ENCODE measurements at places on chromosomes 5 and 9. TPM values are rescaled to one million over a fixed set of nuclear protein-coding genes. Genes with fewer than 3 reads are reported as not detected.

GRCh38 chr5:59496524-59497134 lies 396.9 kb downstream of the PDE4D start:
- DNase-seq: peak; percentile 35
- no peaks in the 10 kb centered on the region for H3K27me3 ChIP-seq
- no peak overlapping the region for H3K4me3 ChIP-seq
- H3K36me3 ChIP-seq: no peaks in the 10 kb centered on the region
- no peak overlapping the region for H3K27ac ChIP-seq
- no peaks in the 10 kb centered on the region for H3K4me1 ChIP-seq

IFNA2 gene
- not detected for total RNA-seq

GRCh38 chr5:176732736-176733405 lies 77.5 kb upstream of the UNC5A start:
- H3K36me3 ChIP-seq: no peaks in the 10 kb centered on the region
- H3K27me3 ChIP-seq: peaks cover 20% of the 10 kb centered on the region
- H3K4me3 ChIP-seq: no peak overlapping the region
- peaks cover 21% of the 10 kb centered on the region for H3K4me1 ChIP-seq
- no peak for DNase-seq

DNA sequence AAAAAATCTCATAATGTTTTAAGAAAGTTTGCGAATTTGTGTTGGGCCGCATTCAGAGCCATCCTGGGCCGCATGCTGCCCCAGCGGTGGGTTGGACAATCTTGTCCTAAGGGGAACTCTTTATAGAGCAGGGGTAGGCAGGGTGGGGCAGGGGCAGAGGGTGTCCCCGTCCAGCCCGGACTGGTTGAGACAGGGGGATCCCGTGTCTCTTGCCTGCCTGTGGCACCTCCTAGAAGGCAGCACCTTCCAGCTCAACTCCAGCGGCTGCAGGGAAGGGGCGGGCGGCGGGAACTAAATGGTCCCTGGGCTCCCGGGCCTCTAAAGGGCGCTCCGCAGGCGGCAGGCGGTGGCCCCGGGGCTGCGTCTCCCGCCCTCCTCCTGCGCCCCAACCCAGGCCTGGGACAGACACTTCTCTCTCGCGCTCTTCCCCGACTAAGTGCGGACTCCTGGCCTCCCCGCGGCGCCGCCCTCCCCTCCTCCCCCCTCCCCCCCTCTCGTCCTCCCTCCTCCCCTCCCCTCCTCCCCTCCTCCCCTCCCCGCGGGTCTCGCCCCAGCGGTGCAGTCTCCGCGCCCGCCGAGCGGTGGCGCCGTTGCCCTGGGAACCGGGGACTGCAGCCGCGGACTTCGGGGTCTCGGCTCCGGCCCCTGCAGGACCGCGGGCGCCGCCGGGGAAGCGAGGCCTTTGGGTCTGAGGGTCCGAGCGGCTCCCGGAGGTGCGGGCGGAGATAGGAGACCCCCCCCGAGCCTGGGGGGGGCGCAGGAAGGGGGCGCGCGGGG lies 132.6 kb downstream of the MRPL36 start:
- peak overlapping the region; percentile 79 for H3K4me3 ChIP-seq
- peaks cover 6% of the 10 kb centered on the region for H3K4me1 ChIP-seq
- peaks cover 10% of the 10 kb centered on the region for H3K36me3 ChIP-seq

GRCh38 chr9:27711241-27711640 lies 138.0 kb upstream of the C9orf72 start:
- no peak for DNase-seq
- no peak overlapping the region for H3K4me3 ChIP-seq
- H3K27ac ChIP-seq: no peak overlapping the region
- H3K4me1 ChIP-seq: peaks cover 10% of the 10 kb centered on the region
- H3K36me3 ChIP-seq: no peaks in the 10 kb centered on the region

DNA sequence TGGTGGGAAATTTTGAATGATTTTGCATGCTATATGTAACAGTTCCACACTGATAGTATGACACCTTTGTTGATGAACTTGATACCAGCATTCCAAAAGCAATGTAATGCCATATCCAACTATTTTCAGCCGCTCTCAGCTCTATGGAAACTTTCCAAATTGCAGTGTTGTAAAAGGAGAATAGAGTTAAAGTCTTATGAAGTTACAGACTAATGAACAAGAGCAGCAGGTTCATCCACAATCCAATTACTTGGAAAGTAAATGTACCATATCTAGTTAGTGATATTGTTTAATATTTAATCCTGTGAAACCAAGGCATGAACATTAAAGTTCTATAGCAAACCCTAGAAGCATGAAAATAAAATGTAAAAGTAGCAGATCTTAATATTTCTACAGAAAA lies 418.2 kb downstream of the TUSC1 start:
- peaks cover 2% of the 10 kb centered on the region for H3K4me1 ChIP-seq
- no peak overlapping the region for H3K27ac ChIP-seq
- no peaks in the 10 kb centered on the region for H3K36me3 ChIP-seq
- no peak for DNase-seq
- H3K4me3 ChIP-seq: no peak overlapping the region
- H3K27me3 ChIP-seq: no peaks in the 10 kb centered on the region

DOLPP1 gene
- 21.4 TPM for total RNA-seq

DNA sequence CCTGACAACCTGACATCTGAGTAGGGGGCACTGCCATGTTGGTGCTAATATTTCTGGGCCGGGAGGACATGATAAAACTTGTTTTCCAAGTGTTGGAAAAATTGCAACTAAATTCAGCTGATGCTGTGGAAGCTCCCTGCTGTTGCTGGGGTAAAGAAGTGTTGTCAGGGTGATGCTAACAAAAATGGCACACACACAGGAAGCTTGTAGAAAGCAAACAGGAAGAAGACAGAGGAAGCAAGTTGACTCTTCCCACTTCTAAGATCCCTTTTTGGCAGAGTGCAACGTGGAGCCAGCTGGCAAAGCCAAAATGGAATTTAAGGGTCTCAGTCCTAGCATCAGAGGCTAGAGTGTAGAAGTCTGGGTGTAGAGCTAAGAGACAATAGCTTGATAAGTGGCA lies 11.3 kb upstream of the RIOK2 start:
- peaks cover 4% of the 10 kb centered on the region for H3K36me3 ChIP-seq
- DNase-seq: peak; percentile 5

IRX2 gene
- 0.72 TPM for total RNA-seq

TCF7 gene
- total RNA-seq: 9.5 TPM

DNA sequence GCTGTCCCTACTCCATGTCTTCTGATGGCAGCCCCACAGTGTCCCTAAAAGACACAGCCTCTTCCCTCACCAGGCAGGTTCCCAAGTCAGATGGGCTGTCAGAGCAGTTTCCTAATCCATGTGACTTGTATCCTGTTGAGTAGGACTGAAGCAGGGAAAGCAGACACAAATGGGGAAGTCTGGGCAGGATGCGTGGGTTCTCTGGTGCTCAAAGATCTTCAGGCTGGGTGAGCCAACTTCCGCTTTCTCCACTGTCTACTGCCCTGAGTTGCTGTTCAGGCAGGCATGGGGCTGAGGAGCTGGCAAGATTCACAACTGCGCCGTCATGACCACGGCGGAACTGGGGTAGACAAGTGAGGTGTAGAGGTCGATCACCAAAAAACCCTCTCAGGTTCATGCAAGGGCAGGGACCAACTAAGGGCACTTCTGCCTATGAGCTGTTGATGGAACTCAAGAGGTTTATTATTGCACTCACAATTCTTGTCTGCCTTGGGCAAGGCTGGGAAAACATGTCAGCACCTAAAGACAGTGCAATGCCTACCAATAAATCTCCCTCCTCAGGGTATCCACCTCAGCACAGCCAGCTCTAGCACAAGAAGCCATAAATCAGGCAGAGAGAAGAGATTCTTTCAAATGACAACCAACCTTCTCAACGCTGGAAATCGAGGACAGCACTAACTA lies 83.4 kb downstream of the RAPGEF1 start:
- peaks cover 3% of the 10 kb centered on the region for H3K27me3 ChIP-seq
- H3K36me3 ChIP-seq: peaks cover 4% of the 10 kb centered on the region
- H3K4me1 ChIP-seq: peaks cover 54% of the 10 kb centered on the region
- peak; percentile 31 for DNase-seq

DNA sequence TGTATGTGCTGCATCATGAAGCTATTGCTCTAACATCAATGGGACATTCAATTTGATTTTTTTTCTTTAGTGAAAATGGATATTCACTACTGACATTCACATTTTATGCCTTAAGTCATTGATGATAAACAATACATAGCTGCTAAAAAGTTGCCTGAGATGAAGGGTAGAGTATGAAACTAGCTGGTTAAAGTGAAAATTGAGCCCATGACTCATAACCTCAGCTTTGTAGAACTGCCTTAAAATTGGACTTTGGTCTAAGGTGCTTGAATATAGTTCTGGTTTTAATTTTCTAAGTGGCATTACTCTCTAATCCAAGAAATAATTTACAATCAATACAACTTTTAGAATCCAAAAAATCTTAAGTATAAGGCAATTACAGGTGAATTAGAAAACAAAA lies 740.4 kb upstream of the RIOK2 start:
- no peaks in the 10 kb centered on the region for H3K36me3 ChIP-seq
- DNase-seq: no peak
- no peak overlapping the region for H3K4me3 ChIP-seq
- H3K27ac ChIP-seq: no peak overlapping the region
- H3K4me1 ChIP-seq: no peaks in the 10 kb centered on the region

ENTR1 gene
- 45.0 TPM for total RNA-seq

DNA sequence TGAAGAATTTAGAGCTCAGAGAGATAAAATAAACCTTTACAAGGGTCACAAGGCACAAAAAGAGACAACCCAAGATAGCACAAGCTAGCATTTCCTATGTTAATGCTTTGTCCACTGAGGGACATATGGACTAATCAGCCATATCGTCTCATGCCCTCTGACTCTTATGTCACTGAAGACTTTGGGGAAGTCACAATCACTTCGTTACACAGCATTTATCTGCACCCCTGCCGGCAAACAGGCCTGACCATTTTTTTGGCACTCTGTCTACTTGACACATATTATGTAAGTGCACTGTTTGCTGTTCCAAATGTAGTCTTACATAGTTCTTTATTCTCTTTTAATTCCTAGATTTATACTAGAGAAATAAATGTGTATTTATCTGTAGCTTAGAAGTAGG lies 13.9 kb upstream of the BNC2 start:
- no peak overlapping the region for H3K4me3 ChIP-seq
- H3K27me3 ChIP-seq: no peaks in the 10 kb centered on the region
- H3K36me3 ChIP-seq: no peaks in the 10 kb centered on the region
- no peaks in the 10 kb centered on the region for H3K4me1 ChIP-seq
- H3K27ac ChIP-seq: no peak overlapping the region

CDX1 gene
- 0.59 TPM for total RNA-seq

- no peaks in the 10 kb centered on the region for H3K36me3 ChIP-seq
- peaks cover 1% of the 10 kb centered on the region for H3K4me1 ChIP-seq
- no peaks in the 10 kb centered on the region for H3K27me3 ChIP-seq
Observed at GRCh38 chr5:100600298-100600994, 65.3 kb downstream of the FAM174A start.

GRCh38 chr5:102799017-102799416 lies 43.9 kb downstream of the PAM start:
- DNase-seq: no peak
- H3K36me3 ChIP-seq: peaks cover 4% of the 10 kb centered on the region
- H3K27me3 ChIP-seq: no peaks in the 10 kb centered on the region
- peaks cover 24% of the 10 kb centered on the region for H3K4me1 ChIP-seq
- no peak overlapping the region for H3K27ac ChIP-seq
- H3K4me3 ChIP-seq: no peak overlapping the region

DPYSL3 gene
- total RNA-seq: 27.6 TPM

GRCh38 chr5:104189909-104190308 lies 627.3 kb upstream of the NUDT12 start:
- H3K36me3 ChIP-seq: peaks cover 6% of the 10 kb centered on the region
- no peaks in the 10 kb centered on the region for H3K4me1 ChIP-seq
- DNase-seq: no peak
- H3K27me3 ChIP-seq: peaks cover 2% of the 10 kb centered on the region

GRCh38 chr5:16992006-16992405 lies 55.9 kb upstream of the MYO10 start:
- DNase-seq: no peak
- peaks cover 35% of the 10 kb centered on the region for H3K4me1 ChIP-seq
- peak overlapping the region; percentile 61 for H3K27ac ChIP-seq
- no peak overlapping the region for H3K4me3 ChIP-seq

DNA sequence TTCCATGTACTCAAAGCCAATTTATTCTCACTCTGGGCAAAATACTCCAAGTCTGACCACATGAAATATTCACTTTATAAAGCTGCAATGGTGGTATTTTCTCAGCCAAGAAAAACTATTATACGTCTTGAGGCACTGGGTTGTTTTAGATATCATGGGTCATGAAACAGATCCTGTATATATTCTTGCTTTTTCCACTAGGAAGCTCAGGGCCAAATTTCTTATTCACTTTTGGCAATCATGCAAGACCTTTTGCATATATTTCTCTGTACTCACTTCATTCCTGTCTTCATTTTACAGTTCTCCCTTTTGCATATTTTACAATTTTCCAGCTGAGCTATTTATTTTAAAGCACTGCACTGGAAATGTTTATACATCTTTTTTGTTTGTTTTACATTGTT lies 49.8 kb downstream of the GABBR2 start:
- no peak overlapping the region for H3K27ac ChIP-seq
- no peaks in the 10 kb centered on the region for H3K4me1 ChIP-seq
- no peak for DNase-seq
- no peak overlapping the region for H3K4me3 ChIP-seq
- no peaks in the 10 kb centered on the region for H3K36me3 ChIP-seq

GRCh38 chr5:140481758-140482157 lies 65.7 kb upstream of the EIF4EBP3 start:
- peaks cover 11% of the 10 kb centered on the region for H3K4me1 ChIP-seq
- H3K36me3 ChIP-seq: peaks cover 5% of the 10 kb centered on the region
- no peaks in the 10 kb centered on the region for H3K27me3 ChIP-seq
- H3K27ac ChIP-seq: no peak overlapping the region
- no peak overlapping the region for H3K4me3 ChIP-seq

DNA sequence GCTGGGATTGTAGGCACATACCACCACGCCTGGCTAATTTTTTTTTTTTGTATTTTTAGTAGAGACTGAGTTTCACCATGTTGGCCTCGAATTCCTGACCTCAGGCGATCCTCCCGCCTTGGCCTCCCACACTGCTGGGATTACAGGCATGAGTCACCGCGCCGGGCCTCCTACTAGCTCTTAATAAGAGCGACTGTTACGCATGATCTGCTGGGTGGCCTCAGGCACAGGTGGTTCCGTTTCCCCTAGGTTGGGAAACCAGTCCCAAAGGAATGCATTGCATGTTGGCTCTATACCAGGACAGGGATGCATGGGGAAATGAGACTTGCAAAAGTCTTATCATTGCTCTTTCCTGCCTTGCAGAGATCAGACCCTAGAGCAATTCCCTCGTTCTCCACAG lies 184.7 kb upstream of the PPP1R26 start:
- peaks cover 2% of the 10 kb centered on the region for H3K27me3 ChIP-seq
- no peak overlapping the region for H3K4me3 ChIP-seq
- no peaks in the 10 kb centered on the region for H3K36me3 ChIP-seq
- H3K27ac ChIP-seq: no peak overlapping the region
- no peak for DNase-seq

GRCh38 chr5:80204808-80205614 lies 50.8 kb downstream of the SERINC5 start:
- peaks cover 42% of the 10 kb centered on the region for H3K4me1 ChIP-seq
- peaks cover 7% of the 10 kb centered on the region for H3K27me3 ChIP-seq
- H3K27ac ChIP-seq: peak overlapping the region; percentile 95
- H3K36me3 ChIP-seq: peaks cover 30% of the 10 kb centered on the region
- no peak overlapping the region for H3K4me3 ChIP-seq
